ENCODE measurements at places on chromosomes 5 and 9.

DNA sequence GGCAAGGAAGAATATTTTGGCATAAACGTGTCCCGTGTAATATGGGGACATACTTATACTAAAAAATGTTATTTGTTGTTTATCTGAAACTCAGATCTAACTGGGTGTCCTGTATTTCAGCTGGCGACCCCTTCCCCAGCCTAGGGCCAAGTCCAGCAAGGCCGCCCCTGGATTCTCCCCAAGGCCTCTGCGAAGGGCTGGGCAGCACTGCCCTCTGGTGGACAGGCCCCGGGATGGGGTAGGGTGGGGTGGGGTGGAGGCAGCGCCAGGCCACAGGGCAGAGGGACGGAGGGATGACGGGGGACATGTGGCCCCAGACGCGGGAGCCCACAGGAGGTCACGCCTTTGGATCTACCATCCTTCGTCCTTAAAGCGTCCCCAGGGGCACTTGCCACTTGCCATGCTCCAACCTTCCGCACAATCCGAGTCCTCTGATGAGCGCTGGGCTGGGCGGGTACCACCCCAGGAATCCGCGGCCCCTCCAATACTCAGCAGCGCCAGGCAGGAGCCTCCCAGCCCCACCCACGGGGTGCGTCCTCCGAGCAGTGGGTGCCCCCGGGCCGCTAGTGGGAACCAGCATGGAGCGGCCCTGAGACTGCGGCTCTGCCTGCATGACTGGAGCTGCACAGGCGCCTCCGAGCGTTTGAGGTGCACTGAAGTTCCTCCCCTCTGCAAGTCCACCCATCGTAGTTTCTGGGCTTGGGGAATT, 7.1 kb upstream of the AGPAT2 start:
- no peak for DNase-seq

- no peak for DNase-seq
These were observed 65.4 kb upstream of the WWC1 start for GRCh38 chr5:168226012-168226411.

GRCh38 chr5:117143406-117143805, 568.8 kb upstream of the SEMA6A start:
- DNase-seq: no peak

- no peak for DNase-seq
These were observed 46.9 kb downstream of the HTR4 start for GRCh38 chr5:148607406-148607805.

- DNase-seq: peak; percentile 77
These were observed 171.0 kb downstream of the DAB2IP start for GRCh38 chr9:121822093-121823085.

- DNase-seq: no peak
These were observed 15.9 kb upstream of the ABLIM3 start for GRCh38 chr5:149125386-149125891.

DNA sequence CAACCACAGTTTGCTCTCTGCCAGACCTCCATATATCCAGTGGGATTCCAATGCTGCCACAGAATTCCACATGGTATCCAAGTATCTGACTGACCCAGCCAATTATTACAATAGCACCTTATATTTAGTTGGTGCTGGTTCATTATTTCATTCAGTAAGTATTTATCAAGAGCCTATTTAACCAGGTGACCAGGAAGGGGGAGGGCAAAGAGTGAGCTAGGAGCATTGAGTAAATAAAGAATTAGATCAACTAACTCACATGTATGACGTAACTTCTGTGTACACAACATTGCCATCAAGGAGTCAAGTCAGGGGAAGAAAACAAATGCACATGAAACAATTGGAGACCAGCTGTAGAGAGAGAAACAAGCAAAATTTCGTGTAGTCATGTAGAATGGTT, 207.1 kb upstream of the PAPPA start:
- DNase-seq: no peak

- no peak for DNase-seq
These were observed 50.7 kb downstream of the TMEM167A start for GRCh38 chr5:83026516-83026915.

- no peak for DNase-seq
These were observed 62.1 kb downstream of the PDE4D start for GRCh38 chr5:59831326-59832010.

All from NCI-H524 treated with DMSO at 0.1 percent for 48 hours (cell line).